ENCODE measurements at places on chromosomes 16 and 17.

- H3K27ac ChIP-seq = no peak overlapping the region
- no peaks in the 10 kb centered on the region for H3K36me3 ChIP-seq
- no peak for DNase-seq
- peaks cover 68% of the 10 kb centered on the region for H3K27me3 ChIP-seq
- H3K4me3 ChIP-seq = no peak overlapping the region
Observed at GRCh38 chr17:50187751-50188530, 13.5 kb downstream of the COL1A1 start.

GRCh38 chr17:42553161-42553818 is 567 bp downstream of the HSD17B1 start:
- H3K27ac ChIP-seq = no peak overlapping the region
- H3K4me1 ChIP-seq = 0 out of 2 replicates have a peak, but pooled peaks cover 4% of the 10 kb centered on the region
- no peak for DNase-seq

DNA sequence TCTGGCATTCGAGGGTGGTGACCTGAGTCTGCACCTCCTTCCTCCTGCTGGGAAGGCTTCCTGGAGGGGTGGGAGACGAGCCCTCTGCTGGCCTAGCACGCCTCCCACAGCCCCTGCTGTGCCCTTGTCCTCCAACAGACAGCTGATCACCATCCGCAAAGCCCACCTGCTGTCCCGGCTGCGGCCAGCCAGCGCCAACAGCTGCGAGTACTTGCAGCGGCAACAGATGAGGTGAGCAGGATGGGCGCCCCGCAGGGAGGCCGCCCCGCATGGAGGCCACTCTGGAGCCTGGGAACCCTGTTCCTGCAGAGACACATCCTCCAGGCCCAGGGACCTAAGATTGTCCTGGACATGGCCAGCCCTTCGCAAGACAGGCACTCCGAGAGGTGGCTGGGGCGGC is 21.6 kb downstream of the UBALD1 start:
- H3K4me3 ChIP-seq = no peak overlapping the region
- no peak overlapping the region for H3K27ac ChIP-seq

- no peaks in the 10 kb centered on the region for H3K4me1 ChIP-seq
- no peak overlapping the region for H3K4me3 ChIP-seq
- peaks cover 17% of the 10 kb centered on the region for H3K27me3 ChIP-seq
- DNase-seq = no peak
- no peaks in the 10 kb centered on the region for H3K36me3 ChIP-seq
Observed at GRCh38 chr16:83995754-83996153, 27.7 kb downstream of the NECAB2 start.

- H3K27me3 ChIP-seq = no peaks in the 10 kb centered on the region
- H3K4me1 ChIP-seq = no peaks in the 10 kb centered on the region
- no peak for DNase-seq
- H3K36me3 ChIP-seq = no peaks in the 10 kb centered on the region
- H3K4me3 ChIP-seq = no peak overlapping the region
- no peak overlapping the region for H3K27ac ChIP-seq
Observed at GRCh38 chr16:77637940-77638339, 84.4 kb upstream of the NUDT7 start.

GRCh38 chr16:27868180-27868579 is 195.3 kb downstream of the GSG1L start:
- H3K4me3 ChIP-seq = no peak overlapping the region
- peaks cover 12% of the 10 kb centered on the region for H3K4me1 ChIP-seq
- DNase-seq = no peak

DNA sequence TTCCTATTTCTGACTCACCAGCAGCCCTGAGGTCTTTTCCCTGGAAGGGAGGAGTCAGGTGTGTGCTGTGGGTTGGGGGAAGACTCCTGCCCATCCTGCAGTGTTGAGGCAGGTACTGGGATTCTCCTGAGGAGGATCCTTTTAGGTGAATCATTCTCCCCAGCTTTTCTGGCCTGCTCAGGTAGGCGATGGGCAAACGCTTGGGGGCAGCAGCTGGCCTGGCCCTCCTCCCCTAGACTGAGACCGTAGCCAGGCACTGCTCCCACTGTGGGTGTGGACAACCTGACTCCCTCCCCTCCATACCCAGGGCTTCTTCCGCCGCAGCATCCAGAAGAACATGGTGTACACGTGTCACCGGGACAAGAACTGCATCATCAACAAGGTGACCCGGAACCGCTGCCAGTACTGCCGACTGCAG is 15.1 kb downstream of the GJD3 start:
- no peak overlapping the region for H3K4me3 ChIP-seq
- H3K27ac ChIP-seq = no peak overlapping the region
- H3K4me1 ChIP-seq = peaks cover 5% of the 10 kb centered on the region
- DNase-seq = no peak
- no peaks in the 10 kb centered on the region for H3K27me3 ChIP-seq

GRCh38 chr17:31379597-31380205 is 11.8 kb upstream of the RAB11FIP4 start:
- H3K4me1 ChIP-seq = no peaks in the 10 kb centered on the region
- no peaks in the 10 kb centered on the region for H3K36me3 ChIP-seq

DNA sequence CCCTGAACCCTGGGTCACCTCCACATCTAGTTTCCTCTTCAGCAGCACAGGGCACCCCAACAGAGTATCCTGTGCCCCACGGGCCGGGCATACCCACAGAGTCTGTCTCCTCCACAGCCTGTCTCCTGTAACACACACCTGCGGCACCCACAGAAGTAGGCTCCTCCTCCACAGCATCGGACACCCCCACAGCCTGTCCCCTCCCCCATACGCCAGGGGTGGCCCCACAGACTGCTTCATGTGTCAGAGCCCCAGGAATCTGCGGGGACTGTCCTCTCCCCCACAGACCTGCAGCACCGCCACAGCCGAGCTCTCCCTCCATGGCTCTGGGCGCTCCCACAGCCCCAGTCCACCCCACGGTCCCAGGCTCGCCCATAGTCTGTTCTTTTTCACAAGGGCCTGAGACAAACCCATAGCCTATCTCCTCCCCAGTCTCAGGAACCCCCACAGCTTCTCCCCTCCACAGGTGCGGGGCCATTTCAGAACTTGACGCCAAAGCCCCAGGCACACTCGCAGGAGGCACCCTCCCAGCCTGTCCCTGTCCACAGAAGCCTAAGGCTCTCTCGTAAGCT is 1.4 kb downstream of the KIAA0753 start:
- H3K4me1 ChIP-seq = peaks cover 13% of the 10 kb centered on the region
- H3K27ac ChIP-seq = no peak overlapping the region
- H3K4me3 ChIP-seq = peak overlapping the region; percentile 75
- no peaks in the 10 kb centered on the region for H3K27me3 ChIP-seq
- no peak for DNase-seq

GRCh38 chr17:27038676-27039075 is 255.2 kb upstream of the WSB1 start:
- H3K36me3 ChIP-seq = no peaks in the 10 kb centered on the region
- no peak for DNase-seq
- no peak overlapping the region for H3K4me3 ChIP-seq
- H3K27ac ChIP-seq = no peak overlapping the region
- H3K27me3 ChIP-seq = no peaks in the 10 kb centered on the region
- H3K4me1 ChIP-seq = no peaks in the 10 kb centered on the region

- H3K4me3 ChIP-seq = no peak overlapping the region
- DNase-seq = no peak
- H3K4me1 ChIP-seq = no peaks in the 10 kb centered on the region
- peaks cover 90% of the 10 kb centered on the region for H3K27me3 ChIP-seq
Observed at GRCh38 chr16:3038256-3038655, 1.5 kb upstream of the BICDL2 start.

DNA sequence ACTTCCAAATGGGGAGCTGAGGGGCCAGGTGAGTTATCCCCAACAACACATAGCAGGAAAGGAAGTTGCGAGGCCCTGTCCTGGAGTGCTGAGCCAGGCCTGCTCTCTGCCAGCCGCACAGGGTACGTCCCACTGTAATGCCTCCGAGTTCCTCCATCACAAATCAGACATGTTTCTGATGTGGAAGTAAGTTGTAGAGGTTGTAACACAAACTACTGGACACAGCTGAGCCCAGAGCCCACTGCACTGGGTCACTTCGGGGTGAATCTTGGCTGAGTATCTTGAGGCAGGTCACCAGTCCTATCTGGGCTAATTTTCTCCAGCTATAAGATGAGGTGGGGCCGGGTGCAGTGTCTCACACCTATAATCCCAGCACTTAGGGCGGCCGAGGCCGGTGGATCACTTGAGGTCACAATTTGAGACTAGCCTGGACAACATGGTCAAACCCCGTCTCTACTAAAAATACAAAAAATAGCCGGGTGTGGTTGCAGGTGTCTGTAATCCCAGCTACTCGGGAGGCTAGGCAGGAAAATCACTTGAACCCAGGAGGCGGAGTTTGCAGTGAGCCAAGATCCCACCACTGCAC is 100.8 kb upstream of the CDH5 start:
- no peak overlapping the region for H3K27ac ChIP-seq
- H3K27me3 ChIP-seq = no peaks in the 10 kb centered on the region
- no peak for DNase-seq
- no peak overlapping the region for H3K4me3 ChIP-seq
- no peaks in the 10 kb centered on the region for H3K4me1 ChIP-seq

- H3K27me3 ChIP-seq = peaks cover 82% of the 10 kb centered on the region
- no peak overlapping the region for H3K27ac ChIP-seq
- DNase-seq = no peak
- no peaks in the 10 kb centered on the region for H3K4me1 ChIP-seq
- H3K36me3 ChIP-seq = no peaks in the 10 kb centered on the region
Observed at GRCh38 chr17:79038545-79039135, 14.7 kb downstream of the C1QTNF1 start.

DNA sequence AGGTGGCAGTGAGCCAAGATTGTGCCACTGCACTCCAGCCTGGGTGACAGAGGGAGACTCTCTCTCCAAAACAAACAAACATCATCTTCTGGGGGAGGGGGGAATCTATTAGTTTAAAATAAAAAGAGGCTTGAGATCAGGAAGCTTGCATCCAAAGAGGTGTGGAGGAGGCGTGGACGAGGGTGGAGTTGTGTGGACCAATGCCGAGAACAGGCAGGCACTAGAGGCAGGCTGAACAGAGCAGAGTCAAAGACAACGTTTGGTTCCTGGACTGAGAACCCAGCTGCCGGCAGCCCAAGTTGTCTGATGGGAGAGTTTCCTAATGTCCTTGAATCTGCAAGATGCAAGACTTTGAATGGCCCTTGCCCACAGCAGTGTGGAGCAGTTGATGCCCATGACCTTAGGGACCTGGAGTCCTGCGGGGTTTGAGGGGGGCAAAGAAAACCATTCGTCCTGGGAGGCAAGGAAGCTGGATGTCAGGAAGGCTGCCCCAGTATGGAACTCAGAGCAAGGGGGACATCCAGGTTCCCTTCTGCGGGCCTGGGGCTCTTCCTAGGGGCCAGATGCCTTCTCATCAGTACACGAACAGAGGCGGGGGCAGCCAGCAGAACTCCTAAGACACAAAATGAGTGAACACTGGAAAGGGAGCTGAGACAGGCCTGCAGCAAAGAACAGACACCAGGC is 9.2 kb downstream of the TBC1D16 start:
- no peak overlapping the region for H3K4me3 ChIP-seq
- no peak overlapping the region for H3K27ac ChIP-seq
- H3K4me1 ChIP-seq = no peaks in the 10 kb centered on the region
- H3K27me3 ChIP-seq = peaks cover 64% of the 10 kb centered on the region

- no peaks in the 10 kb centered on the region for H3K4me1 ChIP-seq
- no peak overlapping the region for H3K4me3 ChIP-seq
- no peak overlapping the region for H3K27ac ChIP-seq
- no peak for DNase-seq
- no peaks in the 10 kb centered on the region for H3K36me3 ChIP-seq
Observed at GRCh38 chr16:50386139-50386538, 17.4 kb upstream of the BRD7 start.

GRCh38 chr17:73308017-73308823 is 3.6 kb downstream of the CDC42EP4 start:
- H3K4me3 ChIP-seq = no peak overlapping the region
- peaks cover 4% of the 10 kb centered on the region for H3K4me1 ChIP-seq
- no peaks in the 10 kb centered on the region for H3K36me3 ChIP-seq
- DNase-seq = no peak
- H3K27me3 ChIP-seq = no peaks in the 10 kb centered on the region

DNA sequence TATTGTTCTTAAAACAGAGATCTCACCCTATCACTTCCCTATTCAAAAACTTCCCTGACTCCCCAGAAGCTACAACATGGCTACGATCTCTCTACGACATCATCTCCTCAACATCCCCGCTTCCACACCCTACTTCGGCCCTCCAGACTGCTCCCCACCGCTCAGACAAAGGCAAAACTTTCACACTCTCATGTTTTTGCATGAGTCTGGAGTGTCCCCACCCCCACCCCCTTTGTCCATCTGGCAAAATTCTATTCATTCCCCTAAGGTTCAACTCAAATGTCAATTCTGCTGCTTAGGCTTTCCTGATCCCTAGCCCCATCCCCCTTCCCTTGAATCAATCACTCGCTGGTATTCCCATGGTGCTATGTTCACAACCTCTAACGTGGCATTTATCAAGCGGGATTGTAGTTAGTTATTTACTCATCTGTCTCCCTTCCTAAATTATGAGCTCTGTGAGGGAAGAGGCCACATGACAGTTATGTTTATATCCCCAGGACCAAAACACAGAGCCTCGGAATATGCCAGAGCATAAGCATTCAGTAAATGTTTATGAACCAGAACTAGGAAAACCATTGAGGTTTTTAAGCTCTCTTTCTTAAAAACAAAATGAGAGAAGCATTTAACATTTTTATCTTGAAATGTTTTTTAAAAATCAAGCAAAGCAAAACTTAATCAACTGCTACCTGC is 55.9 kb downstream of the STX8 start:
- H3K27me3 ChIP-seq = no peaks in the 10 kb centered on the region
- no peaks in the 10 kb centered on the region for H3K36me3 ChIP-seq
- H3K4me1 ChIP-seq = peaks cover 13% of the 10 kb centered on the region
- no peak overlapping the region for H3K27ac ChIP-seq
- no peak for DNase-seq
- H3K4me3 ChIP-seq = no peak overlapping the region

DNA sequence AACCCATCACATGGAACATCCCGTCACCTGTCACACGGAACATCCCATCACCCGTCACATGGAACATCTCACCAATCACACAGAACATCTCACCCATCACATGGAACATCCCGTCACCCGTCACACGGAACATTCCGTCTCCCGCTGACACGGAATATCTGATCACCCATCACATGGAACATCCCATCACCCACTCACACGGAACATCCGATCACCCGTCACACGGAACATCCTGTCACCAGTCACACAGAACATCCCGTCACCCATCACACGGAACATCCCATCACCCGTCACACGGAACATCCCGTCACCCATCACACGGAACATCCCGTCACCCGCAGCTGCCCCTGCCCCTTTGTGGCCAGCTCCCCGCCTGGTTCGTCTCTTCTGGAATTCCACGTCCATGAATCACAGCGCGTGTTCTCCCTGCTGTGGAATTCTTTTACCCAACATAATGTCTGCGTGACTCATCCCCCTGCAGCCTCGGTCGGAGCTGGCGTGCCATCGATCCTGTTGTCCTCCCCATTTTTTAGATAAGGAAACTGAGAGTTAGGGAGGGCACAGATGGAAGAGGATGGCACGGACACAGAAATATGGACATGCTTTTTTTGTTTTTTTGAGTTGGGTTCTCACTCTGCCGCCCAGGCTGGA is 5.6 kb downstream of the CPNE7 start:
- no peaks in the 10 kb centered on the region for H3K27me3 ChIP-seq
- DNase-seq = no peak
- H3K36me3 ChIP-seq = no peaks in the 10 kb centered on the region
- no peak overlapping the region for H3K4me3 ChIP-seq

GRCh38 chr17:74202938-74203337 is 540 bp upstream of the RPL38 start:
- DNase-seq = no peak
- H3K27me3 ChIP-seq = peaks cover 48% of the 10 kb centered on the region
- H3K4me1 ChIP-seq = peaks cover 12% of the 10 kb centered on the region
- H3K36me3 ChIP-seq = peaks cover 6% of the 10 kb centered on the region
- H3K27ac ChIP-seq = no peak overlapping the region

- DNase-seq = no peak
- H3K27ac ChIP-seq = no peak overlapping the region
- no peaks in the 10 kb centered on the region for H3K36me3 ChIP-seq
- no peaks in the 10 kb centered on the region for H3K4me1 ChIP-seq
- H3K27me3 ChIP-seq = no peaks in the 10 kb centered on the region
Observed at GRCh38 chr16:80191928-80192327, 348.9 kb upstream of the DYNLRB2 start.

Measured in MM.1S (cell line).